ENCODE measurements at places on chromosomes 16 and 17.
A peak's percentile ranks its signal among the peaks of the same experiment; 100 is the strongest.

GRCh38 chr16:19094542-19095365 is 19.0 kb upstream of the ITPRIPL2 start:
- no peak for DNase-seq

- peak; percentile 39 for DNase-seq
Measured at GRCh38 chr17:58352596-58353388, 791 bp upstream of the SUPT4H1 start.

GRCh38 chr16:10240854-10241613 is 58.8 kb upstream of the GRIN2A start:
- DNase-seq: no peak

DNA sequence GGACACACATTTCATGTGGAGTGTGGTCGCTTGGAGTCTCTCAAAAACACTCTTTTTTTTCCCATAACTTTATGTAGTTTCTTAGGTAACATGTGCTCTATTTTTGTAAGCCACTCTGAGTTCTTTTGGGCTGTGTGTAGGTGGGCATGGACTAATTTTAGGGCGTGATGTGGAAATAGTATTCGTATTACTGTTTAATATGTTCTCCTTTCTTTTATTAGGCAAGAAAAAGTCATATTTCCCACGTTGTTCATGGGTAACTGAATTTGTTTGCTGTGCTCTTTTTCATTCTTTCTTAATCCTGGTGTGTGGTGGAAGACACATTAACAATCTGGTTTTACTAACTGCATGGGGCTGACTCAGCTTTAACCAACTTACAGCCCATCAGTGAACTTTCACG is 27.4 kb downstream of the NDEL1 start:
- DNase-seq: no peak

DNA sequence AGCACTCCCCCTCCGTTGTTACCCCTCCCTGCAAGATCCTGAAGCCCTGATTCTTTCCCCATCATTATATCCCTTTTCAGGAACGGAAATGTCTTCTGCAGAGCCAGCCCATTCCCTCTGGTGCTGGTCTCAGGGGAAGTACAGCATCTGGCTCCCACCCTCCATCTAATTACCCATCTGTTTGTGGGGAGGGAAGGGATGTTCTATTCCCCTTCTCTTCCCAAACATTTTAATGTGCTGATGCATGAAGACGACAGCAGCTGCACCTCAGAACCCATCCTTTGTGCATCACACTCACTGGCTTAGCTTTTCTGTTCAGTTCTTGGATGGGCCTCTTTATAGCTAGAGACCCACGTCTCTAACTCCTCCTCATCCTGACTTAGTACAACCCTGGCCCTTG is 367.2 kb downstream of the CDH13 start:
- DNase-seq: no peak

- DNase-seq: no peak
Measured at GRCh38 chr16:65075877-65076276, 46.0 kb downstream of the CDH11 start.

- DNase-seq: no peak
Measured at GRCh38 chr16:66182592-66182991, 183.9 kb upstream of the CDH5 start.

GRCh38 chr17:61440697-61441096 is 11.5 kb upstream of the TBX4 start:
- no peak for DNase-seq

DNA sequence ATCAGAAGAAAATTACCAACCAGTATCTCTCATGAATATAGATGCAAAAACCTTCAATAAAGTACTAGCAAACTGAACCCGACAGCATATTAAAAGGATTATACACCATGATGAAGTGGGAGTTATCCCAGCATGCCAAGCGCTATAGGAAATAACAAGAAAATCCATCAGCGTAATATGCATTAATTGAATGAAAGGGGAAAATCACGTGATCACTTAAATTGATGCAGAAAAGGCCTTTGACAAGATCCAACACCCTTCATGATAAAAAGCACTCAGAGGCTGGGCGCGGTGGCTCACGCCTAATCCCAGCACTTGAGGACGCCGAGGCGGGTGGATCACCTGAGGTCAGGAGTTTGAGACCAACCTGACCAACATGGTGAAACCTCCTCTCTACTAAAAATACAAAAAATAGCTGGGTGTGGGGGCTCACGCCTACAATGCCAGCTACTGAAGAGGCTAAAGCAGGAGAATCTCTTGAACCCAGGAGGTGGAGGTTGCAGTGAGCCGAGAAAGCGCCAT is 4.8 kb downstream of the CTRB2 start:
- DNase-seq: no peak

DNA sequence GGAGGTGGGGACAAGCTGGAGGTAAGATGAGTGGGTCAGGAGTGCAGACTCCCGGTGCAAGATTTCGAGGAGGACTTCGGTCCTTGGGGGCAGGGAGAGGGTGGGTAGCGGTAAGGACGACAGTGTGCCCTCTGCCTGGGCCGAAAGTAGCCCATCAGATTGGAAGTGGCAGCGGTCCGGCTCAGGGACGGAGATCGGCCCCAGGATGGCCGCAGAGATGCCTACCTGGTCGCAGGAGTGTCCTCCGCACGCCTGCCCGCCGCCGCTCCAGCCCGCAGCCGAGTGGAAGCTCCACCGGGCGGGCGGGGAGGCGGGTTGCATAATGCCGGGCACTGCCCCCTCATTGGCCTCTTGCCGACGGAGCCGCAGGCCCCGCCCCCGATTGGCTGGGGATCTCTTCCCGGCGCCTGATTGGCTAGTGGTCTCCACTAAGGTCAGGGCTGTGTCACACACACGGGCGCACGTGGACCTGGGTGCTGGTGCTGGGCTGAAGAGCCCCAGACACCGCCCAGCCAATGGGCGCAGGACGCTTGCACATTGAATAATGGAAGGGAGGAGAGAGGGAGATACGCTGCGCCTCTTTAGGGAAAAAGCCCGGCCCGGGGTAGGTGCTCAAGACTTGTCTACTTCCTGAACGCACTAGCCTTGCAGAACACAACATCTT is at the start of gene PER1:
Gene PER1 (minus strand): TSS at position 293 of the 664 bp plus-strand sequence. CDS start 1,698 bp downstream, outside the sequence.
- DNase-seq: peak; percentile 18

DNA sequence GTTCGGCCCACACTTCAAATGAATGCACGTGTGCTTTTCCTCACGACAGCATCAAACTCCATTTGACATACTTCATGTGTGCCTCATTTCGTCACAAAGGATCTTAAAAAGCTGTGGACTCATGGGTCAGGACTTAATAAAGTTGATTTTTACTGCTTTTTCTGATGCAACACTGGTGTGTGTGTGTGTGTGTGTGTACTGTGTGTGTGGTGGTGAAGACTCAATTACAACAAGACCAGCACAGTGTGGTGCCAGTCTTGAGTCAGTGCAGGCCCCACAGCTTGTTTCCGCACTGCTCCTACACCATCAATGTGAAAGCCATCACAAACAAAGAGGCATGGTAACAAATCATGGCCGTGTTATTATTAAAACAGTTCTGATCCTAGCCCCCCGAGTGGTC is 17.7 kb downstream of the CDIP1 start:
- no peak for DNase-seq

DNA sequence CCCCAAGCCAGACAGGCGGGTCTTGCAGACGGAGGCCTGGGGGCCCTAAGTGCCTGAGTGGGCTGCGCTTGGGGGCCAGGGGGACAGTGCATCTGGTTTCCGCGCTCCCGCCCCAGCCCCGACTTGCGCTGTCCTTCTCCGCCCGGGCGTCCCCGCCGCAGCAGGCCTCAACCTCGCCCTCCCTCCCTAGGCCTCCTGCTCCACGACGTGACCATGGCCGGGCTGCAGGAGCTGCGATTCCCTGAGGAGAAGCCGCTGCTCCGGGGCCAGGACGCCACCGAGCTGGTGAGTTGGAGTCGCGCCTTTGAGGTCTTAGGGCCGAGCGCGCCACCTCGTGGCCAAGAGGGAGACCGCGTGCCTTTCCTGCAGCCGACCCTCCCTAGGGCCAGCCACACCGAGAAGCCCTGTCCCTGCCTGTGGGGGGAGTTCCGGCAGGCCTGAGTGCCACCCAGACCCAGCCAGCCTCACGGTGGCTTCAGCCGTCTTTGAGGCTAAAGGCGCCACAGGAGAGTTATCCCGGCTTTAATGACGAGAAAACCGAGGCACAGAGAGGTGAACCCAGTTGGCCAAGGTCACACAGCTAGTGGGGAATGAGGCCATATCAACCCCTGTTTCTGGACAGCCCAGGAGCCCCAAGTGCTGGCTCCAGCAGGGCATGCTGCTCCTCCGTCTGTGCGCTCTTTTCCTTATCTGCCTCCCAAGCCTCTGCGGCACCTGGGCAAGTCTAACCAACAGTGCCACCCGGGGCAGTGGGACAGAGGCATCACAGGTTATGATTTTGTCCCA is 12.2 kb upstream of the NDRG4 start:
- DNase-seq: no peak

- no peak for DNase-seq
Measured at GRCh38 chr17:2542456-2542855, 30.8 kb upstream of the METTL16 start.

DNA sequence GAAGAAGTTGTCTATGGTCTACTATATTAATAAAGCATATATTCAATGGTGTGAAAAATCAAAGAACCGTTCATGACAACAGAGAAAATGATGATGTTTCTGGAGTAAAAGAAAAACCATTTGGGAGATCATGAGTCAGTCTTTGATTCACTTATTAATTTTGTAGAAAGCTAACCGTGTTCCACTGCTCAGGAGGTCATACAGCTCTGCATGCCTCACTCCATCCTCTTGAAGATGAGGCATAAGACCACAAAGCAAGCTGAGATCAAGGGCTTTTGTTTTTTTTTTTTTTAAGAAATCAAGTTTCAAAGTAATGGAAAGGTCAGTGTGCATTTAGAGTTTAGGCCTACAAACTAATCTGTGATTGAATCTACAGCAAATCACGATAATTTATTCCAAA is 206.4 kb downstream of the CEP112 start:
- no peak for DNase-seq

- no peak for DNase-seq
Measured at GRCh38 chr17:76137001-76137350, 4.1 kb downstream of the FOXJ1 start.

GRCh38 chr17:78596871-78597764 is 19.9 kb upstream of the DNAH17 start:
- DNase-seq: no peak

DNA sequence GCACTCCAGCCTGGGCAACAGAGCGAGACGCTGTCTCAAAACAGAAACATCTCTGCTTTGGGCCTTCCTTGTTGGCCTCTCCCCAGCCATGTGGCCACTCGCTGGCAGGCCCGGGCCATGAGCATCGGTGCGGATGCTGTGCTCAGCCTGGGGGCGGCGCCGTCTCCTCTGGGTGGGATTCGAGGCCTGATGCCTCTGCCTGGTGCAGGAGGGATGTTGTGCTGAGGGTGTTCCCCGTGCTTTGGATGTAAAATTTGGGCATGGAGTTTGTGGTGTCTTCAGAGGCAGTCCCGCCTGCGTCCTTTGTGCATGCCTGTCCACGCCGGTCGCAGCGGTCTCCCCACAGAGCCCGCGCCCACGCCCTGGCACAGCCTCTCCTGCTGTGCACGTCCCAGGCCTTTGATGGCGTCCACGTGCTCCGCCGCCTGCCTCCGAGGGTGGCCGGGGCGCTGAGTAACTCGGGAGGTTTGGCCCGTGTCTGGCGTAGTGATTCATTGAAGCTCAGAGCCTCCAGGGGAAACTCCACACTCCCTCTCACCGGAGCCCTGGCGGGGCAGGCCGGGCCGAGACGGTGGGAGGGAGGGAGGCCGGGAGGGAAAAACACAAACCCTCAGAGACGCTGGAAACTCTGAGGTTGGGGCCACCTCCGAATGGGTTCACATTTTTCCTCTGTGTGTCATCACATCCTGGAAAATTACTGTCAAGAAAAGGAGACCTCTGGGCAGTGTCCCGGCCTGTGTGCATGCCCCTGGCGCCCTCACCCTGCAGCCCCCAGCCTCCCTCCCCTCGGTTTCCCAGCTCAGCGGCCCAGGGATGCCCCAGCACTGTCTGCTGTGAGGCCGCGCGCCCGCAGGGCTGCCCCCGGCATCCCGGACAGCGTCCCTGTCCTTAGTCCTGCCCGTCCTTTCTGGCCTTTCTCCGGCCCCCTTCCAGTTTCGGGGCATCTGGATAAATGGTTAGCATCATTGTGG is 19.0 kb downstream of the CENPX start:
- DNase-seq: no peak

DNA sequence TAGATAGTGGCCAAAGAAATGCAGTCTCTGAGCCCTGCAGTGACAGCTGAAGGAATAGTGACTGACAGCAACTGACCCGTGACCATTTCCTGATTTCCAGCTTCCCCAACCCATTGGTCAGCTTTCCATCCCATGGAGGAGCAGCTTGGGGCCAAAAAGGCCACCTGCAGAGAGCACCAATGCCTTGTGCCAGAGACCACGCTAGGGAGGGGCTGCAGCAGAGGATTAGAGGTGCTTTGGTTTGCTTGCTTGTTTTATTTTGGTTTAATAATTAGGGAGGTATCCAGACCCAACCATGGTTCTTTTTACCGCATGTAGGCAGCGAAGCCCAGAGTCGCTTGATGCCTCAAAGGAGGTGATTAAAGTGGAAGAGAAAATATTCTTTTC is 61.3 kb upstream of the SIAH1 start:
- no peak for DNase-seq

DNA sequence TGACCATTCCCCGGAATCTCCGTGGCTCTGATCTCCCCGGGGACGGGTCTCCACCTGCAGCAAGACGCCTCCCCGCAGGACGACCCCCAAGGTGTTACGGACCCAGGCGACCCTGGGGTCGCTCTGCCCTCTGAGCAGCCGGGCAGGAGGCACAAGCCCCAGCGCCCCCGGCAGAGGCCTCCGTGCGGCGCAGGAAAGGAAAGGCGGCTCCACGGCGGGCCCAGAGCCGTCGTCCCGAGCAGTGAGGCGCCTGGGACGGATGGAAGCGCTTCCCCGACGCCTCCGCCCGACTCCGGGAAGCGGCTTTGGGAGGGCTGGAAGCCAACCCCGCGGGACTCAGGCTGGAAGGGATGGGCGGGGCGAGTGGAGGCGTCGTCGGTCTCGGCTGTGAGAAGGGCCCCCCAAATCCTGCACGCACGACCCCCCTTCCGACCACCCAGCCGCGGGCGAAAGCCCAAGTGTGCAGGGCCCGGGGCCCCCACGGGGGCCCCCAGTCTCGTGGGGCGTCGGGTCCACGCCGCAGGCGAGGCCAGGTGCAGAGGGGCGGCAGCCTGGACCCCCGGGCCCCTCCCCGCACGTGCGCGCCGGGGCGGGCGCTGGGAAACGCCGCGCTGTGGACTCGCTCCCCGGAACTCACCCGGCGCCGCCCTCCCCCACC is 32.7 kb upstream of the RPH3AL start:
- DNase-seq: no peak

DNA sequence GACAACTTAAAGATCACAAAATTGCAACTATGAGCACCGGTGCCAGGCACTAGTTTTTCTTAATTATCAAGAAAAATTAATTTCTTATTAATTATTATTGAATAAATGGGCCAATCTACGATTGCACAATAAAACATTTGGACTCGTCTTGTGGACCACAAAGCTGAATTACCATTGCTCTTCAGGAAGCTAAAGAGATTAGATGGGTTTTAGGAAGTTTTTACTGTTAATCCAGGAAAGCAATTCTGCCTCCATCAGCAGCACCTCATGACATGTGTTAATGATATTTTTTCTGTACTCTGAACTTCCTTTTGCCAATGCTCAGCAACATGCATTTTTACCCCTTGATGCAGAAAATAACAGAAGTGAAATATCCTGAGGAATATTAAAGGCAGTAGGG is 37.9 kb downstream of the HS3ST3A1 start:
- DNase-seq: no peak

Measured in KG1 (cell line).